Omental fat pad (tissue), 4 donors: ENCODE measurements at places on chromosomes 12 and 14. TPM values are rescaled to one million over a fixed set of nuclear protein-coding genes. Genes with fewer than 3 reads are reported as not detected.

CLEC7A gene
- 24.1 TPM for total RNA-seq

MSI1 gene
- 0.13 TPM for total RNA-seq

PAX9 gene
- not detected for total RNA-seq

DBX2 gene
- 0.12 TPM for total RNA-seq

NFE2 gene
- total RNA-seq: 0.72 TPM

DPPA3 gene
- total RNA-seq: not detected

- DNase-seq: no peak
Measured at GRCh38 chr12:99121546-99121945, 476.5 kb downstream of the APAF1 start.

DNA sequence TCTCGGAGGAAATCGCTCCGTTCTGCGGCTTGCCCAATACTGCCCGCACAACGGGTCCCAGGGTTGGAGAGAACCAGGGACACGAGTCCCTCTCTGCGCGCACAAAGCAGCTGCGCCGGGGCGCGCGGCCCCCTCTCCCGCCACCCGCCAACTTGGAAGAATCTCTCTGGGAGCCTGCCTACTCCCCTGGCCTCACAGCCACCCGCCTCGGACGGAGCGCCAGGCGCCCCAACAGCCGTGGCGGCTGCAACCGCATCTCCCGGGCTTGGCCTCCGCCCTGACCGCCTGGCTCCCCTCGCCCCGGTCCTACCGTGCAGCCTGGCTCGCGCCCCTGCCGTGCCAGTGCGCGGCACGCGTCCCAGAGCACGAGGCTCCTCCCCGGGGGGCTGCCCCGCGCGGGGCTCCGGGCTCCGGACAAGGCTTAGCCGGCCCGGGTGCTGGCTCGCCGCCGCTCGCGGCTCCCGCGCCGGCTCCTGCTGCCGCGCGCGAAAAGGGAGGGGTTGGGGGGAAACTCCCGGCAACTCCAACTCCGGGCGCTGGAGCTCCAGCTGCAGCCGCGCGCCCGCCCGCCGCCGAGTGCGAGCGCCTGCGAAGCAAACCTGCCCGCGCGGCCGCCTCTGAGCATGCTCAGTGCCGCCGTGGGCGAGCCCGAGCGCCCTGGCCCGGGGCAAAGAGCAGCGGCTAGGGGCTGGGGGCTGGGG lies at the start of gene STXBP6:
Gene STXBP6, minus strand, starts transcription at position 580 of the 701 bp plus-strand sequence. CDS start 75,329 bp downstream, outside the sequence.
- DNase-seq: peak; percentile 28

DNA sequence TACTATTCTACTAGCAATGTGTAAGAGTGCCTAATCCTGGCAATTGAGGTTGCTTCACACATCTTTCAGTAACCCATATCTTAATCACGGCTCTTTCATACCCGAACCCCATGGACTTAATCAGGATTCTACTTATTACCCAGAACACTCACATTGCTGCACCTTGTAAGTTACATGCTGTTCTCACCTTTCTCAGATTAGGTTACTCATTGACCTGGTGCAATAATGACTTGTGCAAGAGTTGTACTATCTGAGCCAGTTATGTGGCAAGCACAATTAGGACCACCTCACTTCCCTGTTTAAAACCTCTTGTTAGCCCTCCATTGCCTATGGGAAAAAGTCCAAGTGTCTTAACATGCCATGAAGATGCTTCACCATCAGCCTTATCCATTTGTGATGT lies 306.7 kb upstream of the E2F7 start:
- DNase-seq: no peak

- no peak for DNase-seq
Measured at GRCh38 chr12:118850244-118850825, 131.0 kb upstream of the SRRM4 start.

DNA sequence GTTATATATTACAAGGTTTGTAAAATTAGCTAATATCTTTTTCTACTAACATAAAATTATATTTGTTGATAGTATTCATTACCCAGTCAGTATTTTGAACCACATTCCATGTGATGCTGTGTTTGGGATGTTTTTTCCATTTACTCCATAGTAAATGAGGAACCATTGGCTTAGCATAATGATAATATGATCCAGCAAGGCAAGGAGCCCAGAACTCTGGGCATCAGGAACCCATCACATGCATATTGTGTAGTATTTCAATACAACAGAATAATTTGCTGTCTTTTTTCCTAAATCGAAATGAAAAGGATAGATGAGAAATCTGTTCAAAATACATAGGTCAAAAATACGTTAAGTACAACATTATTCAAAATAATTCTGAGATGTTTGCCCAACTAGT lies 48.7 kb upstream of the GARIN2 start:
- DNase-seq: no peak

DNA sequence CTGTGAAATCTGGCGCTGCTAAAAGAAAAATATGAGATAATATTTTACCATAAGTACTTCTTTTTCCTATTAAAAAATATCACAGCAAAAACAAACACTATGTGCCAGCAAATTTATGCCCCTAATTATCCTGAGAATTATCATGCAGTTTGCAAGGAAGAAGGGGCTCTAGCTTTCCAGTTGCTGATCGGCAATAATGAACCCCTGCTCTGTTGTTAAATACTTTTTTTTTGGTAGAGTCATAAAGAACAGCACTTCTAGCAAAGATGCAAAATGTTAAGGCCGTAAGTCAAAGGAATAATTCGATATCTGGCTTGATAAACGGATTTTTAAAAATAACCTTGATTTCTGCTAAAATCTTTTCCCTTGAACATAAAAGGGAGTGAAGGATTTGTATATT lies 108.9 kb downstream of the PDE3A start:
- no peak for DNase-seq

DNA sequence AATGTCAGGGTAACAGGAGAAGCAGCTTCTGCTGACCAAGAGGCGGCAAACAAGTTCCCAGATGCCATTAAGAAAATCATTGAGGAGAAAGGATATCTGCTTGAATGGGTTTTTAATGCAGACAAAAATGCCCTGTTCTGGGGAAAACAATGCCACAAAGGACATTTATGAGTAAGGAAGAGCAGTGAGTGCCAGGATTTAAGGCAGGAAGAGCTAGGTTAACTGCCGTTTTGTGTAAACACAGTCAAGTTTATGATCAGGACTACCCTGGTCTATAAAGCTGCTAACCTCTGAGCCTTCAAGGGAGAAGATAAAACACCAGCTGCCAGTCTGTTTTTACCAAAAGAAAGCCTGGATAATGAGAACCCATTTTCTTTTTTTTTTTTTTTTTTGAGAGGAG lies 8.5 kb downstream of the MAPKAPK5 start:
- DNase-seq: no peak

DNA sequence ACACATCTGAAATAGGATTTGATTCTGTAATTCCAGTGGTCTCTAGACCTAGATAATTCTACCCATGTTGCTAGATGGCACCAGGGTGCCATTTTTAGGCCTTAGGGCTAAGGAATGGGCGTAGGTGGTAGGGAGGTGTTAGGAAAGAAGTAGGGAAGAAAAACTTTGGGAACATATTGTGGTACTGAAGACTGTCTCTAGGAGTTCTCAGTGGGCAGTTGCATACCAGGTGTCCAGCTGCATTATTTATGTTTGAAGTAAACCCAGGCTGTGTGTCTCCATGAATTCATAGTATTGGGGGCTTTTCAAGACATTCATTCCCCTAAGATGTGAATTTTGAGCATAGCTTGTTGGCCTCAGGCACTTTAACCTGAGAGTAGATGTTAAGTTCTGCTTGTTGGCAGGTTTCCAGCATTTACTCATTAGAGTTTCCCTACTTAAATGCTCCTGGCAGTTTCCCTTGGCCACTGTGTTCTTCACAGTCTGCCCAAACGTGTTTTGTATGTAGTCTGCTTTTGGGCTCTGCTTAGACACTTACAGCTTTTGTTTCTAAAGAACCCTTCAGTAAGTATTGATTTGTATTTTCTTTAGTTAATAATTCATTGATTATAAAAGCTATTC lies 31.5 kb upstream of the CCT2 start:
- no peak for DNase-seq

- DNase-seq: no peak
Measured at GRCh38 chr12:53493610-53494391, 5.5 kb downstream of the MAP3K12 start.

GRCh38 chr12:14696265-14696741 lies at the start of gene GUCY2C:
Gene GUCY2C, minus strand, starts transcription at chr12:14696599. Its CDS starts 151 bp downstream, at chr12:14696448.
- no peak for DNase-seq

GRCh38 chr12:115174920-115175319 lies 490.9 kb upstream of the TBX3 start:
- no peak for DNase-seq

- DNase-seq: no peak
Measured at GRCh38 chr12:88247241-88247643, 105.1 kb downstream of the TMTC3 start.

DNA sequence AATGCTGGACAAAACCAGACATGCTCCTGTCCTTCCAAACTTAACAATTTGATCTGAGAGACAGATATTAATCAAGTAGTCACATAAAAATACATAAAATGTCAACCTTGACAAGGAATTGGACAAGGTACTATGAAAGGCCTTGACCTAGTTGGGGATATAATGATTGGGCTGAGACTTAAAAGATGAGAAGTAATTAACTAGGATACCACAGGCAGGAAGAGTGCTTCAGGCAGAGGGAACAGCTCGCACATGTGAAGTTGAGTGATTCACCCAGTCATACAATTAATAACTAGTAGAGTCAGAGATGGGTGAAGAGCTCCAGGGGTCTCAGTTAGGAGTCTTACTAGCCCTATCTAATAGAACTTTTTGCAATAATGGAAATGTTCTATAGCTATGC lies 259.5 kb downstream of the MSRB3 start:
- no peak for DNase-seq

DNA sequence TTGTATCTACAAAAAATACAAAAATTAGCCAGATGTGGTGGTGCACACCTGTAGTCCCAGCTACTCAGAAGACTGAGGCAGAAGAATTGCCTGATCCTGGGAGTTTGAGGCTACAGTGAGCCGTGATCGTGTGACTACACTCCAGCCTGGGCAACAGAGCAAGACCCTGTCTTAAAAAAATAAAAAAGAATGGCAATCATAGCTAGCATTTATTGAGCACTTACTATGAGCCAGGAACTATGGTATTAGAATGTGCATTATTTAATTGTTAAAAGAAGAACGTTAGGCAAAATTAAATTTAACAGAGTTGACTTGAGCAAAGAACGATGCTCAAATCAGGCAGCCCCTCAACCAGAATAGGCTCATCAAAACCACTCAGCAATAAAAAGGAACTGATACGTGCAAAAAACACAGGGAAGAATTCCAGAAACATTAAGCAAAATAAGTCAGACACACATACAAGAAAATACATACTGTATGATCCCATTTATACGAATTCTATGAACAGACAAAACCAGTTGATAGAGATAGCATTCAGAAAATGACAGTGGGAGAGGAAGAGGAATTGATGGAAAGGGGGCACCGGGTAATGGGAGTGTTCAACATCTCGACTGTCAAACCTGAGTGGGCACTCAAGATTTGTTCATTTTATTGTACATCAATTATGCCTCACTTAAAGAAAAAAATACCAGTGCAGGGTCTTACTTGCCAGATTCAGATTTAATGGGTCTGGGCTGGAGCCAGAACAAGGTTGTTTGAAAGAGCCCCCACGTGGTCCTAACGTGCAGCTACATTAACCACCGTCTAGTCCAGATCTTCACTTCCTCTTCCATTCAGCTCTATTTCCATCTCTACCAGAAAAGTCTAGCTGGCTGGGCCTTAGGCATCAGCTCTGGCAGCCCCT lies 8.0 kb downstream of the SCNN1A start:
- DNase-seq: no peak

DNA sequence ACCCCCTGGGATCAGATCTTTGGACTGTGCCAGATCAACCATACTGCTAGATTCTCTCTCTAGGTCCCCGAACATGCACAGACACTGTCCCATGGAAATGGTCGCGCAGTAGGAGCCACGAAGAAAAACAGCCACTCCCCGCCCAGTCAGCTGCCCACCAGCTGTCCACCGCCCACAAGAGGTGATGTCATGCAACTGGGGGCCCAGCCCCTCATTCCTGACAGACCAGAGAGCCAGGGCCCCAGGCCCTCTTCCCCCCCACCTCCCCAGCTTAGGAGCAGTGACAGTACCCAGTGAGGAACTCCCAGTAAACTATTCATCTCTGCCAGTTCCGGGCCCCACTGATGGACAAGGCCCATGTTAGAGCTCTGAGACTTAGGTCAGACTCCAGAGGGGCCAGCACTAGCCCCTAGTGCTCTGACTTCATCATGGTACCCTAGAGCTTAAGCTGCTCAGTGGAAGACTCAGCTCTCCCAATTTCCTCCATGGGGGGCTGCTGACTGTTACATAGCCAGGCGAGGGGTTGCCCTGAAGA lies 3.7 kb upstream of the TAMALIN start:
- no peak for DNase-seq

DNA sequence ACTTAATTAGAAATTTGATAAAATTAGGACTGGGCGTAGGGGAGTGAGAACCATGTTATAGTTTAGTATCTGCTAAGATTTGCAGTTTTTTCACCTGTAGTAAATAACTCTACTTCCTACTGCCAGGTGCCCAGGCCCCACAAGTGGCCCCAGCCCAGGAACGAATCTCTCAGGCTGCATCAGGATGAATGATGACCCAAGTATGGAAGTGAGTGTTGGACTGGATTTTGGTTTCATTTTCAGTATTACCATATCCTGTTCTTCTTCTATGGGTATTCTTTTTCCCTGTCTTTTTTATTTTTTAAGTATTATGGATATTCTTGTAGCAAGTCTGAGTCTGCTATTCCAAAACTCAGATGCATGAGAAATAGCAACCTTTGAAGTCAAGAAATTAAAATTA lies 120.3 kb upstream of the BCAT1 start:
- DNase-seq: no peak

GRCh38 chr12:52581481-52581880 lies 7.8 kb upstream of the KRT74 start:
- DNase-seq: no peak

- DNase-seq: no peak
Measured at GRCh38 chr12:41681898-41682297, 462.8 kb downstream of the GXYLT1 start.

GRCh38 chr14:54420478-54421142 lies 20.6 kb downstream of the CNIH1 start:
- peak; percentile 42 for DNase-seq

- no peak for DNase-seq
Measured at GRCh38 chr14:33206981-33207380, 268.3 kb downstream of the NPAS3 start.

- no peak for DNase-seq
Measured at GRCh38 chr12:12007713-12008231, 63.0 kb upstream of the BCL2L14 start.

DNA sequence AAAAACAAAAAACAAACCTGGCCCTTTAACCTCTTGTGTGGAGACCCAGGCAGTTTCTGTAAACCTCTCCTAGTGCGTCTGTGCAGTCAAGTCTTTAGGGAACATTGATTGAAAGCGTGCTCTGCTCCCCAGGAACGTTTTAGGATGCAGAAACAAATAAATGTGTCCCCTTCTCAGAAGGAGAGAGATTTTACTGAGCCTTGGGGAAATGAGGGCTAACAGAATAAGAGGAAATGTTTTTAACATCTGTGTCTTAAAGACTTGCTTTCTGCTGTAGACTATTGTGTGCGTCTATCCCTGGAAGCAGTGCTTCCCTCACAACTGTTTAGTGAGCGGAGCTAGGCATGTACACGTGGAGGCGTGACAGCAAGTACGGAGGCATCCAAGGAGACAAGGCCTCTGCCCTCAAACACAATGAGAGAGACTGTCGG lies 54.3 kb downstream of the TECPR2 start:
- no peak for DNase-seq
